ENCODE measurements at places on chromosomes 4 and X.

DNA sequence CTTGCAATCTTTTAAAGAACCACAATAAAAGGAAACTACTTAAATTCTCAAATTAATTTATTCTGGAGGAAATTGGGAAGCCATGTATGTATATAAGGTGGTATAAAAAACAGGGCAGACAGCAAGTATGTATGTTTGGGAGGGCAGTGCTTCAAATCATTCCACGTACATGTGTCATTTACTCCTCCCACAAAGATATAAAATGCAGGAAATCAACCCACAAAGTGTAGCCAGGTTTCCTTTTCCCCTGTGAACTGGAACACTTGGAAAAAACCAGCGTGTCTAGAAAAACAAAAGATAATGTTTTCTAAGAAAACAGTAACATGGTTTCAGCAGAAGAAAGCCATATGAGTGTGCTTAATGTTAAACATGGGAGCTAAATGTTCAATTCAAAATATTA lies 156.7 kb upstream of the FAM47A start:
- no peak for DNase-seq

DNA sequence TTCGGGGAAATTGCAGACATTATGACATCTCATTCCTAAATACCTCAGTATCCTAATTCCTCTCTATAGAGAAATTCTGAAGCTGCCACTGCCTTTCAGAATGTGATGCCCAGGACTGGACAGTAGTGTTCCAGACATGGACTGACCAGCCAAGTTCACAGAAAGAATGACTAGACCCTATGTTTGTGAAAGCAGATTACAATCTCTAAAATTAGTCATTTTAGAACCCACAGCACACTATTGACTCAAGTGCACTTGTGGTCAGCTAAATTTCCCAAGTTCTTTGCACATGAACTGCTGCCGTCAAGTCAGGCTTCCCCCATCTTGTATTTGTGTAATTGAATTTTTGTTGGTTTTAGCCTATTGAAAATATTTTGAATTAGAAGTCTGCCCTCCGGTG lies 81.0 kb upstream of the ESX1 start:
- no peak for DNase-seq

DNA sequence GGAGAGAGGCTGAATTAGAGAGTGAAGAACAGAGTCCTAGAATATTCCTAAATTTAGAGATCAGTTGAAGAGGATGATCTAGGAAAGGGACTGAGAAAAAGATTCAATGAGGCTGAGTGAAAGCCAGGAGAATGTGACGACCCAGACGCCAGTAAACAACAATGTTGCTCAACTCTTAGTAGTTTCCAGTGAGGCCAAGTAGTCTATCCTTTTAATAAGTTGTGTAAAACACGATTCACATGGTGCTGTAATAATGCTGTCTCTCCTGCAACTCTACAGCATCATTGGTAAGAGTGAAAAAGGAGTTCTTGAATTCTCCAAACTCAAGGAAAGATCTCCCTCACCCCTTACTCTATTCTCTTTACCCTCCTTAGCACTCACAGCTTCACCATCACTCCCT lies 140.3 kb downstream of the CFAP299 start:
- no peak for DNase-seq

GRCh38 chr4:7395645-7396044 lies 39.1 kb downstream of the PSAPL1 start:
- no peak for DNase-seq

GRCh38 chr4:114924311-114924710 lies 189.1 kb downstream of the NDST4 start:
- DNase-seq = no peak

GRCh38 chr4:127006446-127006877 lies 626.3 kb upstream of the INTU start:
- DNase-seq = no peak

GRCh38 chr4:65023883-65024670 lies 614.8 kb upstream of the TECRL start:
- DNase-seq = no peak

DNA sequence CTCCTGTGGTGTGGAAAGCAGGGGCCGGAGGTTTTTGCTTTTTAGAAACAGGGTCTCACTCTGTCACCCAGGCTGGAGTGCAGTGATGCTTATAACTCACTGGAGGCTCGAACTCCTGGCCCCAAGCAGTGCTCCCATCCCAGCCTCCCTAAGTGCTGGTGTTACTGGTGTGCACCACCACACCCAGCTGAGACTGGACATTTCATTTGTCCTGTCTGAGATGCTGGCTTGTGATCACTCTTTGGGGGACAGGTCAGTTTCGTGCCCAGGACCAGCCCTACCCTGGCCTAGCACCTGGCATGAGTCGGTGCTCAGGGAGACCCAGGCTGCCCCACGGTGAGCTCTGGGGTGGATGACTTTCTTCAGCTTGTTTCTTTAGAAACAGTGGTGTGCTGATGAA lies 11.3 kb downstream of the PSAPL1 start:
- DNase-seq = no peak

DNA sequence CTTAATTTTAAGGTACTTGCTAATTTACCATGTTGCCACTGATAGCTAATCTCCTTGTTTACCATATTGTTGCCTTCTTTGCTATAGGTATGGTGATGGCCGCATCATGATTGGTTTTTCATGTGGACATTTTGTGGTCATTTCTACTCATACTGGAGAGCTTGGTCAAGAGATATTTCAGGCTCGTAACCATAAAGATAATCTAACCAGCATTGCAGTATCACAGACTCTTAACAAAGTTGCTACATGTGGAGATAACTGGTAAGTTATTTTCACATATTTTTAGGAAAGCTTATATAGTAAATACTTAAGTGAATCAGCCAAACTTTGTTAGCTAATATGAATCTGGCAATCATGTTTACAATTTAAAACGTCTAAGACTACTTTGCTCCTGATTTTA lies 23.1 kb downstream of the WDR19 start:
- DNase-seq = no peak

GRCh38 chr4:78396613-78397291 lies 154.8 kb upstream of the ANXA3 start:
- no peak for DNase-seq

DNA sequence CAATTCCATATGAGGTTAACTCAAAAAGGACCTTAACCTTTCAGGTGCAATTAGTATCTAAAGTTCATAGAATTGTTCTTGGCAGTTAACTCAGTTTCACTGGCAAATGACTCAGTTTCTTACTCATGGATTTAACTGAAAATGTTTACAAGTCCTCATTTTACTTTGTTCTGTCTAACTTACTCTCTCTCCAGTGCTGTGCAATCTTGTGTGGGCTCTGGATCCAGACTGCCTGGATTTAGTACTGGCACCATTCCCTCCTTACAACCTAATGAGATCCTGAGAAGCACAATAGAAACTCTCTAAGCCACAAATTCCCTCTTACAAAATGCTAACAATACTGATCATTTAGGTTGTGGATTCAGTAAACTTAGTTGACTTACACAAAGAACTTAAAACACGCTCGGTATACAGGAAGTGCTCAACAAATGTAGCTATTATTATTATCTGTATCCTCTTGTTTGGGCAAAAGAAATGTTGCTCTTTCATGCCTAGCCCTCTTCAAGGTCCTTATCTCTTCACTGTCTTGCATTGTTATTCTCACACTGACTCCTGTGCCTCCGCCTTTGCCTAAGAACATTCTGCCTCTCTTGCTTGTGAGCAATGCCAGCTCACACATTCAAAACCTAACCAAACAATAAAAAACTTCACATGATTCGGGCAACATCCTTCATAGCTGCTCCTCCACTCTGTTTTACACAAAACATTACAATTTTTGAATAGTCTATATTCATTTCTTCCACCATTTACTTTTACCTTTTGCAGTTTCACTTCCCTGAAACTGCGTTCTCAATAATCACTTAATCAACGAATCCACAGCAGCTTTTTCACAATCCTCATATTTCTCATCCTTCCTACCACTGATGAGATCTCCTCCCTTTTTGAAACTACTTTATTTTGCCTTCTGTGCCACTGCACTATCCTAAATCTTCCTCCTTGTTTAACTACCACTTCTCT lies 91.8 kb downstream of the PDE5A start:
- no peak for DNase-seq

DNA sequence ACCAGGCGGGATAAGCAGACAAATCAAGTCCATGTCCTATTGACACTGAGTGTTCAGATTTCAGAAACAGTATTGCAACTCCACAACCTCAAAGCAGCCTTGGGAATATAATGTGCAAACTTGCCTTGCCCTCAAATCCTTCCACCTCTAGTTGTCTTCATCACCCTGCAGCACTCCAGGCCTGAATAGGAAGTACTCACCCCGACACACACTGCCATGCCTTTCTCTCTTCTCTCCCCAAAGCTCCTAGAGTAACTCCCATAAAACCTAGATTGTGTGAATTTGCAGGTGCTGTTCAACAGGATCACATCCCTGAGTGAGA lies 19.6 kb downstream of the ACSL1 start:
- DNase-seq = no peak

- no peak for DNase-seq
Measured at GRCh38 chr4:127049526-127049925, 583.2 kb upstream of the INTU start.

- DNase-seq = no peak
Measured at GRCh38 chr4:108940634-108941033, 177.8 kb upstream of the ETNPPL start.

DNA sequence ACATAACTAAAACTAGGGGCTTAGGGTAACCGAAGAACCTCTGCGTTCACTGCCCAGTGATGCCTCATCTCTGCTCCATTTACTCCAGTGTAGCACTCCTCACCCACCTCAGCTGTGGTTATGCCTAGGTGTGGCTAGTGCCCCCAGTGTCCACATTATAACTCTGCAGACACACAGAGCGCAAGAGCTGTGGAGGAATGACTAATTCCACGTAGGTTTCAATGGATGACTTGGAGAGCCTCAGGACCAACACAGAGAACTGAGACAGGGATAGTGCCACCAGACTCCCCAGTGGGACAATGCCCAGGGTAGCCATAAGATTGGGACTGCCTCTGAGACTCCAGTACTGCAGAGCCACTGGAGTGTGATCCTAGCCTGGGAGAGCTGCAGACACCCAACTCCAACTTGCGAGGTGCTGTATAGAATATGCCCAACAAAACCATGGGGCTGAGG lies 542.4 kb upstream of the DIPK2B start:
- DNase-seq = no peak

- DNase-seq = no peak
Measured at GRCh38 chr4:15552557-15553362, 83.1 kb downstream of the CC2D2A start.

GRCh38 chr4:140994015-140994414 lies 139.3 kb downstream of the RNF150 start:
- DNase-seq = no peak

DNA sequence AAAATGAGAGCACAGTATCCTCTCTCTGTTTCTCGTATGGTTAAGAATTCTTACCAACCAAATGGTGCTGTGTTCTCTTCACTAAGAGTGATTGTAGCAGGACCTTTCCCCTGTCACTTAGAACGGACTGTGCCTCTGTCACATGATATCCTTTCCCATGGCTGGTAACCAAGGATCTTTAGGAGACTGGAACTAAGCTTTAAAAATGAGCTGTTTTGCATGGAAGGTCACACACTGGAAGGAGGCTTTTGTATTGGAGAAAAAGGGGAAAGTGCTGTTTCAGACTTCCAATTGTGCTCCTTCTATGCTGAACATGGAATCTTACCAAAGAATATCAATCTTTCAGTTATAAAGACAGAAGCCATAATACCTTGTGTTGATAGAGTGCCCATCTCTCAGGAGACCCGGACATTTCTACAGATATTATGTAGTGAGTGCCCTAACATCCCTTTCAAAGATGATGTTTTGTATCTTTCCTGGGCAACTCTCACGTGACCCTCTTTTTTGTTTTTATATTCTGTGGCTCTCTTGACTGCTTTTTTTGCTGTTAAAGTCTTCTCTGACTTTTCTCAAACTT lies 148.6 kb downstream of the SLC4A4 start:
- no peak for DNase-seq

DNA sequence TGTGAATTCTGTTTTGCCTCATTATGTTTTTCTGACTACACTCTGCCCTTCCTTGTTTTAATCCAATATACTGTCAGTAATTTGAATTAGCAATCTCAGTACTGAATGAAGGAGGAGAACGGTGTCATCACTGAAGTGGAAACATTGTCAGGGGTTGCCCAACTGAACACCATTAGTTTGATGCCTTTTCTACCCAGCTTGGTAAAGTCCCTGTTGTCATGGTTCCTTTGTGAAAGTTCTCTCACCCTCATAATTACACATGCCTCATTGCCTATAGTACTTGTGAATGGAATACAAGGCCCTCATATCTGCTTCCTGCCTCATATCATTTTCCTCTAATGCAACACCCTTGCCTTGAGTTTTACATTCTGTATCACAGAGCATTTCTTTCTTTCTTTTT lies 76.9 kb downstream of the RRAGB start:
- DNase-seq = no peak

DNA sequence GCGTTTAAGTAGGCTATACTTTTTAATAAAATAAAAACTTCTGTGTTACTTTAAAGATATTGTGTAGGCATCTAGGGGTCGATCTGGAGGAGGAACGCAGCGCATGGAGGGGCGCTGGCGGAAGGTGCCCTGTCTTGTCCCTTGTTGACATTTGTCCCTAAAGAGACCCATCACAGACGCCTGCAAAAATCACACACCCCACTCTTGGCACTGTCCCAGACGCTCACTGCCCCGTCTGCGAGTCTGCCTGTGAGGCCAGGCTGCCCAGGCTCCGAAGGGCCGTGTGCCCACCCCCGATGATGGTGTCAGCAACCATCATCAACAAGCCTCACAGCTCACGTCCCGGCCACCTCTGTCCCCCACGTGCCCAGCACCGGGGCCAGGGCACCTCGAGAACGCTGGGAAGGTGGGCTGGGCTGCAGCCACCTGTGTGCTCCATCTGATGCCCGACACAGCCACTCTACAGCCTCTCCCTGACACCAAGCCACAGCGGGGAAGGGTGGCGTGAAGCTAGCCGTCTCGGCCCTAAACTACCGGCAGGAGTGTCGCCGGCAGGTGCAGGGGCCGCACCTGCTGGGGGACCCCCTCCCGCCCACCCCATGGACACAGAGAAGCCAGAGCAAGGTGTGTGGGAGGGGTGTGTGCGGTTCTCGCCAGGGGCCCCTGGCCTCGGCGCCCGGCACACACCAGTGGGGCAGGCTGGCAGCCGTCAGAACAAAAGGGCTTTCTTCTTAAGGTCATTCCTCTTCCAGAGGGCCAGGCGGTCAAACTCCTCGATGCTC lies 26.8 kb upstream of the AFAP1 start:
- DNase-seq = no peak

DNA sequence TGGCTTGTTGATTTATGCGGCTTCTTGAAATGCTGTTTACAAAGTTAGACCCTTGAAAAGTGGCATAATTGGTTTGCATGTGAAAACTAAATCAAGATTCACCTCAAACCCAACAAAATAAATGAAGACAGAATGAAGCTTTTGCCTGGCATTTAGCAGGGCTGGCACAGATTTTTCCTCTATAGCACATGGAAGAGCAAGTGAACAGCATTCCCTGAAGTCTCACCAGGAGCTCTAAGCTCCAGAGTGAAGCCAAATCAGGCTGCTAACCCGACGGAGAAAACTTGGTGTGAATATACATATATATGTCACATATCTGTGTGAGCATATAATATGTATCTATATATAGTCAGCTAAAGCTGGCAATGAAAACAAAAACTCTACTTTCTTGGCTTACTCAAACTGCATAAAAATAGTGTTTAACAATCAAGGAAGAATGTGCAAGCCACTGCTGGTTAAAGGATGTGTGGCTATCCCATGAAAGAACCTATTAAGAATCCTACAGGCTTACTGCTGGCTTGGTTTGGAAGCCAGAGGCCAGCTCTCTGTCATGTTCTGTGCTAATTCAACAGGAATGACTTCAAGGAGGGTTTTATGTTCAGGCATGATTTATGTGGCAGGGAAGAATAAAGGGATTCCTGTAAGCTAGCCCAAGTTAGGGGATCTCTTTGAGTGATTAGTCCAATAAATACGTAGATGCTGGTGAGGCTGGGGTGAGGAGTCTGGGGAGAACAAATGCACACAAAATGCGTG lies 69.9 kb downstream of the MFAP3L start:
- no peak for DNase-seq
